Type B pancreatic cell (in vitro differentiated cells): ENCODE measurements at places on chromosomes 7 and 10.

DNA sequence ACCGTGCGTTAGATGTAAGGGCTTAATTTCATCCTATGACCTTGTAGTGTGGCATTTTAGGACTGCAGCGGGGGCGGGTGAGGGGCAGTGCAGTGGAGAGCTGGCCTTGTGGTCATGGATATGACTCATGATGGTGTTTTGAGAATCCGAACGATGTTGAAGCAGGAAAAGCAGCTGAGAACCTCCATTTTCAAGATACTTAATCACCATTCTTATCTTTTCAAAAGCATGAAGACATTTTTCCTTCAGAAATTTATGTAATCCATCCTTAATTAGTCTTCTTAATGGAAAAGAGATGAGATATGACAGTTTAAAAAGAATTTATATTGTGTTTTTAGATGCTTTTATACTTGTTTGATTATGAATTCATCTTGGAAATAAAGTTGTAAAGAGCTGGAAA lies 9.6 kb downstream of the ATP5F1C start:
- DNase-seq = no peak

- no peak for DNase-seq
These were observed 74.5 kb downstream of the CCDC6 start for GRCh38 chr10:59831658-59832503.

DNA sequence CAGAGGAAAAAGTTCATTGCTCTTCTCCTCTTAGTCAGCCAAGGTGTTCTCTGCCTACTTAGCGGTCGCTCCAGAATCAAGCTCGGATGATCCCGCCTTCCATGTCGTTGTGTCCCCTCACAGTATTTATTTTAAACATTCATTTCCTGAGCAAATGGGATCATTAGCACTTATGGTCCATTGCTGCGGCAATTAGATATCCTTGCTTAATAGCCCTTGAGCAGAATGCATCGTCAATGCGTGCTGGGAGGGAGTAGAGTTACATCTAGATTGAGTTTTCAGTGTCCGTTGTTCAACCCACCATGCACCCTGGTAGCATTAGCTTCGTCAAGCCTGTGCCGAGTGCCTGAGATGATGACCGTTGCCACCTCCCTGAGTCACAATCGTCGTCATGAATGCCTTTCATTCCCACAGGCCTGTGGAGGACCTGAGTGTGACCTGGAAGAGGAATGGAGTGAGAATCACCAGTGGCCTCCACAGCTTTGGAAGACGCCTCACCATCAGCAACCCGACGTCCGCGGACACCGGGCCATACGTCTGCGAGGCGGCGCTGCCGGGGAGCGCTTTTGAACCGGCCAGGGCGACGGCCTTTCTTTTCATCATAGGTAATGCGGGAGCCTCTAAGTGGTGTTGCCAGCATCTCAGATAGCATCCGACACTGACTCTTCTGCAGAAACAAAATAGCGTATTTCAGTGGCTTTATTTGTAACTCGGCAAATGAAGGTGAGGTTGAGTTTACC lies 650.4 kb downstream of the SDK1 start:
- DNase-seq = no peak

DNA sequence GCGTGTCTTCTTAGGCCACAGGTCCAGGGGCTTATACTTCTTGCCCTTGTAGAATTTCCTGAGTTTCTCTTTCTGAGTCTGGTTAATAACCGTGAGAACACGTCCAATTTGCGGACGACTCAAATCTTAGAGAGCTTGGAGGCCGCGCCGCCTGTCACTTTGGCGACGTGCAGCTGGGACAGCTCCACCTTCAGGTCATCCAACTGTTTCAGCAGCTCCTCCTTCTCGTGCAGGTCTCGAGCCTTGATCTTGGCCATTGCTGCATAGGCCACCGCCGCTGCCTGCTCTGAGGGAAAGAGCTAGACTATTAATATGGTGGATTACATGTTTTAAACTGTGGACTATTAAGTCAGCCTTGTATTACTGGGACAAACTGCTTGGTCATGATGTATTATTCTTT lies 26.9 kb downstream of the EVX1 start:
- DNase-seq = no peak

GRCh38 chr7:34220506-34221185 lies 315.3 kb downstream of the BMPER start:
- no peak for DNase-seq
